OCI-LY7 (cell line): ENCODE measurements at places on chromosomes 5 and 9.

DNA sequence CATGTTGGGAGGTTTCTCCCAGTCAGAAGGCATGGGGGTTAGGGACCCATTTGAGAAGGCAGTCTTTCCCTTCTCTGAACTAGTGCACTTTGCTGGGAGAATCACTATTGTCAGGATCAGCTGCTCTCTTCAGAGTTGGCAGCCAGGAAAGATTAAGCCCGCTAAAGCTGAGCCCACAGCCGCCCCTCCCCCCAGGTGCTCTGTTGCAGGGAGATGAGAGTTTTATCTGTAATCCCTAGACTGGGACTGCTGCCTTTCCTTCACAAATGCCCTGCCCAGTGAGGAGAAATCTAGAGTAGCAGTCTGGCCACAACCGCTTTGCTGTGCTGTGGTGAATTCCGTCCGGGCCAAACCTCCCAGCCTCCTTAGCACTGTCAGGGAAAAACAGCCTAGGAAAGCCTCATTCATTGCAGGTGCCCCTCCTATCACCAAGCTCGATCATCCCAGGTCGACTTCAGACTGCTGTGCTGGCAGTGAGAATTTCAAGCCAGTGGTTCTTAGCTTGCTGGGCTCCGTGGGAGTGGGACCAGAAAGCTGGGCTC lies 69.8 kb downstream of the CNTLN start:
- DNase-seq: no peak

GRCh38 chr5:134082264-134082992 lies 32.1 kb upstream of the TCF7 start:
- no peak for DNase-seq

DNA sequence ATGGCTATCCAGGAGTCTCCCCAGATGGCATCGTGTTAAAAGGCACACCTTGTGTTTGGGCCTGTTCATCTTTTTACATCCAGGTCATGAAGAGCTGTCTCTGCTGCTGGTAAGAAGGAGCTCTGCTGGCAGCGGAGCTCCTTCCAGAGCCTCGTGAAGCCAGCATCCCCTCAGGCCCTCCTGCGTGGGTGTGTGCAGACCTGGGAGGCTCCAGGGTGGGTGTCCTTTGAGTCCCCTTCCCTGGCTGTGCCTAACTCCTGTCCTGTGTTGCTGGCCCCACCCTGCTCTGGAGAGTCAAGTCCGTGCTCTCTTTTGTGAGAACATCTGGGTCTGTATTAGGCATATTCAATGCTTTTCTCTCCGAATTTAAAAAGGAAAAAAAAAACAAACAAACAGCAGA lies 149.6 kb upstream of the IRX2 start:
- DNase-seq: no peak

DNA sequence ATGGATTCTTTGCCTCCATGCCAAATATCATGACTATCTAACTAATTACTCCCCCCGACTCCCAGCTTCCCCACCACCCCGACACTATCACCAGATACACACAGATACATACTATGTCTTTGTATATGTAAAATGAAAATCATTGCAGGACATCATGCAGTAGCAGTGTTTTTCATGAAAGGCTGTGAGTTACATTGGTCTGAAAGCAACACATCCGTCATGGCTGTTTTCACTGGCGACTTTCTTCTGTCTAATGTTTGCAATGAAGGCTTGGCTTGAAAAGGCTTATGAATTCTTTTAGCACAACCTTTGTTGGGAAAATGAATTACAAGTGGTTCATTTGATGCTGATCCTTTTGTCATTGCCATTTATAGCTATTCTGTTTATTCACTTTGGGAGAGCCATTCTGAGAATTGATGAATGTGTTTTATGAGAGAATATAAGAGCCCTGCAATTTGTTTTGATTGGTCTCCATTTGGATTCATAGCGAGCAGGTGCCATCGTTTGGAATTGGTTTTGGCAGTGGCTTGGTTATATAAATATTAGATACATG lies 103.4 kb downstream of the PIP5K1B start:
- DNase-seq: no peak

- no peak for DNase-seq
Observed at GRCh38 chr5:132322266-132322665, 28.1 kb downstream of the SLC22A4 start.

DNA sequence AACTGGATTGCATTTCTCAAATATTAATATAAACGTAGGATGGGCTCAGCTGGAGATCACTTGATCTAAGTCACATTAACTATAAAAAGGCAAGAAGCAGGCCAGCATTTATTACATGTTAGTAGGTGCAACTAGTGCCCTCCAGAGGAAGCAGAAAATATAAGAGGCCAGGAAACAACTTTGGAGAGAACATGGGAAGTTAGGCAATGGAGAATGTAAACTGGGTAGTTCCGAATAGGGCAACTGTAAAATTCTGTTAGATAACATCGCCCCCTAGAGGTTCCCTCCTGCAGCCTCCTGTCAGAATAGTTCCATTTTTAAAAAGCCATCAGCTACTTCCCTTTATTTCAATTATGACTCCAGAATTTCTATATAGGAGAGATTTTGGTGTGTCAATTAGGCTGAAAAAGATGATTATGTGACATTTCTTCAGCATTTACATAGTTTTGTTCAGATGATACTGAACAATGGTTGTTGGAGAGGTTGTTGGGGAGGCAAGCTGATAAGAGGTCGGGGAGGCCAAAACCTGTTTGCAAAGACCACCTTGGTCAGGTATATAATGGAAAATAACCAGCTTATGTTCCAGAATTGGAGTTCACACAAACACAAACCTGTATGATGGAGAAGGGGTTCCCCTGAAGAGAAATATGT lies 22.4 kb downstream of the CCL28 start:
- peak; percentile 74 for DNase-seq

DNA sequence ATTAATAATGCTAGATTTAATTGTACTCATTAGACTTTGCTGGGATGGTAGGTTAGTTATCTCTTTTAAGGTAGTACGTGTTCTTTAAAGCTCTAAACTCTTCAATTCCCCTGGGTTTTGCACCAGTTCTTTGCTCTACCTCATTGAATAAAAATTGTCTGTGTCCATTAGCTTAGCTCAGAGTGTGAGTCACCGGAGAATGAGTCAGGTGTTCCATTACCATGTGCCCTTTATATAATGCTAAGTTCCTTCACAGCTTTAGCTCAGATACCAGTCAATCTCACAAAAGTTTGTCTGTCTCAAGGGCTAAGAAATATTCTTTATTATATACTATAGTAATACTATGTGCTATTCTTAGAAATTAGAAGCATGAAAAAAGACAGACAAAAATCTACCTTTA lies 339.4 kb downstream of the PRELID2 start:
- no peak for DNase-seq

DNA sequence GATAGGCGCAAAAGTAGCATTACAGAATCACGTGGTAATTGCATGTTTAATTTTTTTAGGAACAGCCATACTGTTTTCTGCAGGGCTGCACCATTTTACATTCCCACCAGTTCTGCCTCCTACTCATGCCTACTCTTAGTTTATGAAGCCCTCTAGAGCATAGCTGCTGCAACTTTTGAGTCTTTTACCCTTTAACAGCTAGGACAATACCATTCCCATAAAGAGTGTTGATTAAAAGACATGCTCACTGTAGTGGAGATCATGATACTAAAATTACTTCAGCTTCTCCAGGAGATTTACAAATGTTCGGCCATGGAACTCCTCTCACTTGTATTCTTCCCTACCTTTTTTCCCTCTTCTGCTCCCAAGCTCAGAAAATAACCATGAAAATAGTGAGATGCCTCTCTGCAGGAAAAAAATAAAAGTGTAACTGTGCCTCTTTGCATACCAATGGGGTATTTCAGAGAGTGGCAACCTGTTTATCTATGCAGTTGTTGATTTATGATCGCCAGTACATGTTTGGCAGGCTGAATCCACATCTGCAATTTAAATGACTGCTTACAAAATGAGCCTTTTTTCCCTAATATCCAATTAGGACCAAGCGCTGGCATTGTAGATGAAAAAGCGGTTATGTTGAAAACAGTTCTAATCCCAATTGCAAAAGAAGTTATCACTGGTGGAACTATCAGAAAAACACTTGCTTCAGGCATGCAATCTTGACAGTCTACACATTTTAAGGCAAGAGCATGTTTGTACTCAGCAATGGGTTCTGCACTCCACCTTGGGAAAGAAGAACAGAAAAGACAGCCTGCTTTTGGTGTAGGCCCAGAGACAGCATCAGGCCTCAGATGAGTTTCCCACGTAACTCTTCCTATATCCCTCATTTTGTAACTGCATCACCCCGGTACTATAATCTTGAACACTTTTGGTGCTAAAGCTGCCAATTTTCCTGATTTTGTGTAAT lies 131.1 kb downstream of the ADAMTSL1 start:
- DNase-seq: no peak

- DNase-seq: no peak
Observed at GRCh38 chr9:37215381-37215780, 95.0 kb downstream of the ZCCHC7 start.

DNA sequence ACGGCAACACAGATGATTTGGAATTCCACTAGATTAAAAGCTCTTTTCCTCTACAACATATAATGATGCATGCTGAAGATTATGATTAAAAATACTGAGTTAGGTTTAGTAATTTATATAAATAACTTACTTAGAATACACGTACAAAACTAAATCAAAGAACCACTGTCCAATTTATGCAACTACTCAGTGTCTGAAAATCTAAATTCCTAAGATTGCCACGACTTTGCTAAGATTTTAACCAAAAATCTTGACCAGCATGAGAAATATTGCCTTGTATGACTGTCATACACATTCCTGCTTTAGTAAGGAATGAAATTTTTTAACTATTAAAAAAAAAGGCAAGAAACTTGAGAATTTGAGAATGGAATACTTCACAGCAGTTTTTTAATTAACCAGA lies 292.4 kb downstream of the ZNF608 start:
- no peak for DNase-seq

DNA sequence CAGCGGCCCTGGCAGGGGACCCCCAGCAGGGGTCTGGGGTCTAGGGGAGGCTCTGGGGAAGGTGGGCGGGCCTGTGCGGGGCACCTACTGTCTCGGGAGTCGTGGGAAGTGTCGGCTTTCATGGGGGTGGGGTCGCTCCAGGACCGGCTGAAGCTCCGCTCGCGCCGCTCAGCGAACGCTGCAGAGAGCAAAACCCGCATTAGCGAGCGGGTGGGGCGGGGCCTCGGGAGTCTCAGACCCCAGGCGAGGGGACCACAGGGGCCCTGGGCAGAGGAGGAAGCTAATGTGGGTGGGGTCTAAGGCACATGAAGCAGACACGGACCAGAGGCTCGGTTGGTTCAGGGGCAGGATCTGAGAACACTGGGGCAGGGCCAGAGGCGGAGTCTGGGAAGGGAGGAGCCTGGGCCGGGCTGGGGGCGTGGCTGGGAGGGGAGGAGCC lies 5.5 kb downstream of the NSMF start:
- DNase-seq: peak; percentile 80

- no peak for DNase-seq
Observed at GRCh38 chr5:40630126-40630525, 49.6 kb upstream of the PTGER4 start.

GRCh38 chr5:158958021-158958994 lies 141.4 kb downstream of the EBF1 start:
- DNase-seq: peak; percentile 86

DNA sequence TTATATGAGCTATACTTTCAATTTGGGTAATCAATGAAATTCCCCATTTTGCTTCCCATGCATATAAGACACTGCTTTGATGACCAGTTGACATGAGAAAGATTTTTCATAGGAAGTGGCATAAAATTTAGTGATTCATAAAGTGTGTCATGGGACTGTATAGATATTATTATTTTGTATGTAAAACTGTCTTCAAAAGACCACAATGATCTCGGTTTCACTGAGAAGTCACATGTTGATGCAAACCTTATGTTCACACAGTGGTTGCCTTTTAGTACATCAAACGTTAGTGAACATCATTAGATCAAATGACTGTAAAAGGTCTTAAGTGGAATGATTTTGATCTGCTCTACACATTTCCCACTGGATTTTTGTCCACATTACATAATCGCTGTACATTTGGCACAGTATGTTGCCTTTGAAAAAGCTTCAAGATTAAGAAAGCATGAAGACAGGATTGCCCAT lies 349.2 kb upstream of the MEF2C start:
- DNase-seq: no peak

GRCh38 chr9:36899406-36899805 lies 134.7 kb downstream of the PAX5 start:
- no peak for DNase-seq

DNA sequence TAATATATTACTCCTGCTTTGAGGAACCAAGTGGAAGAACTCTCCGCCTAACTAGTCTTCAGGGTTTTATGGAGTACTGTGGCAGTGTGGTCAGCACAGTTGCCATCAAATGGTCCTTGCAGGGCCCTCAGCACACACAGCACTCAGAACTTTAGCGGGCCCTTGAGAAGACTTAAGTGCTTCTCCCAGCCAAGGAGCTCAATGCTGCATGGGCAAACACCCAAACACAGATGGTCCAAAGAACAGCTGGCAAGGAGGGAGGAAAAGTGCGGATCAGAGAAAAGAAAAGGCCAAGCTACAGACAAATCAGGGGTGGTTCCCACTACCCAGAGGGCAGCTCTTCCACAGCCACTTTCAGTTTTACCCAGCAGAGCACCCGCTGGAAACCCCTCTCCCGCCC lies 98.6 kb downstream of the SPOCK1 start:
- no peak for DNase-seq

DNA sequence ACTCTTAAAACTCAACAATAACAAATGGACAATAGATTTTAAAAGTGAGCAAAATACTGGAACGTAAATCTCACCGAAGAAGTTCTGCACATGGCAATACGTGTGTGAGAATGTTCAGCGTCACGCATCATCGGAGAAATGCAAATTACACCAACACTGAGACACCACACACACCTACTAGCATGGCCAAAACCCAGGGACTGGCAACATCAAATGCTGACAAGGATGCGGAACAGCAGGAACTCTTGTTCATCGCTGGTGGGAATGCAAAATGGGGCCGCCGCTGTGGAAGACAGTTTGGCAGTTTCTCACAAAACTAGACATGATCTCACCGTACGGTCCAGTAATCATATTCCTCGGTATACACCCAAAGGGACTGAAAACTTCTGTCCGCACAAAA lies 21.6 kb upstream of the CLPTM1L start:
- peak; percentile 82 for DNase-seq

- DNase-seq: peak; percentile 46
Observed at GRCh38 chr9:68416936-68417564, 60.6 kb downstream of the PGM5 start.

DNA sequence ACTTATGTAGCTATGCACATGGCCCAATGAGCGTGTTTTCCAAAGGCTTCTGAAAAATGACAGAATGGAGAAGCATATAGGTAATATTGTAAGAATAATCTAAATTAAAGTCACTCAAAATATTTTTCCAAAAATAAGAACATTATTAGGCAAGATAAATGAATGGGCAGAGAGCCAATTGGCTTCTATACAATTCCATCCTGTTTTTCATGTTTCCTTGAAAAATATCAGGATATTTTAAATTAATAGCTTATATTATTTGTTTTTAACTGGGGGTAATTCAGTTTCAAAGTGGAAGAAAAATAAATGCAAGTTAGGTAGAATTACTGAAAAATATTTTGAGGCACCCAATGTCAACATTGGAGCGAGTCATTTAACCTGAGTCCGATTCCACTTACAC lies 183.5 kb downstream of the PLK2 start:
- no peak for DNase-seq

- no peak for DNase-seq
Observed at GRCh38 chr9:97473717-97474116, 27.7 kb upstream of the TMOD1 start.
